ENCODE measurements at places on chromosomes 2 and 18. TPM values are rescaled to one million over a fixed set of nuclear protein-coding genes. Genes with fewer than 3 reads are reported as not detected.

DNA sequence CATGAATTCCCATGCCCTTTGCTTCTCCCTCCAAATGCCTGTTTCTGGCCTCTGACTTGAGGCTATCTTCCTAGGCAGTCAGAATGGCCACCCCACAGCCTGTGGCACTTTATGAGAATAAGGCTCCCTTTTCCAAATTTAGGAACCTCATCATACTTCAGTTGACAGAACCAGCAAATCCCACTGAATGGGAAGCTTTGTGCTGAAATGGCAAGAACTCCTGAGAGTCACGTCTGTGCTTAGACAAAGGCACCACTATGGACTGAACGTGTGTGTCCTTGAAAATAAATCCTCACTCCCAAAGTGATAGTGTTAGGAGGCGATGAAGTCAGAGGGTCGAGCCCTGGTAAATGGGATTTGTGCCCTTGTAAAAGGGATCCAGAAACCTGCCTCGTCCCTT, 559.9 kb upstream of the SOX11 start:
- DNase-seq = no peak

DNA sequence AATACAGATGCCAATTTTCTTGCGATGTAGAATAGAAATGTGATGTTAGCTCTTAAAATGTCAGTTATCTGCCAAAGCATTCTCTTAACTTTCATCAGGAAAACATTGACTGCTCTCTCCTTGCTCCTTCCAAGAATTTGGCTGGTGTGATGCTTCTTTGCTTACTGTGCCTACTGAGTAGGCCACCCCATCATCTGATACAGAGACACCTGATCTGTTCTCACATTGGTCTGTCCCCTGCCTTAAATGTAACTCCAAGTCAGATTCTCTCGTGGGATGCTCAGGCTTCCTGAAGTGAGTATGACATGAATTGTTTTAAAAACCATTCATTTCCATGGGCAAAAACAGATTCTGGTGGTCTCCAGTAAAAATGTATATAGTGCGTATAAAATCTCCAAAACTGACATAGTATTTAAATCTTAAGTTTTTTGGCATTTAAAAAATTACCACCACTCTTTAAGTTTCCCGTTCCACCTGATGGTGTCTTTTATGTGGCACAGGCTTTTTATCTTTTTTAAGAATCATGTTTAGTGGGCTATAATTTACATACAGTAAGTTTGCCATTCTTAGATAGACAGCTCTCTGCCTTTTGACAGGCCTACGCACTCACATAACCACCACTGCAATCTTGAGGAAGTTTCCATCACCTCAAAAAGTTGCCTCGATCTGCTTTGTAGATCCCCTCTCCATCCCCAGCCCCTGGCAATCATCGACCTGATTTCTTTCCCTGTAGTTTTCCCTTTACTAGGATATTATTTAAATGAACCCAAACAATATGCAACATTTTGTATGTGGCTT, 36.6 kb downstream of the UBE2F start:
- no peak for DNase-seq

GRCh38 chr2:191831410-191831994, 15.4 kb downstream of the CAVIN2 start:
- DNase-seq = no peak

- DNase-seq = no peak
These were observed 256.5 kb downstream of the CYP26B1 start for GRCh38 chr2:71891155-71891554.

- DNase-seq = no peak
These were observed 413.8 kb downstream of the RAD51AP2 start for GRCh38 chr2:17104454-17104853.

- no peak for DNase-seq
These were observed 38.1 kb downstream of the SLC39A10 start for GRCh38 chr2:195695002-195695631.

DNA sequence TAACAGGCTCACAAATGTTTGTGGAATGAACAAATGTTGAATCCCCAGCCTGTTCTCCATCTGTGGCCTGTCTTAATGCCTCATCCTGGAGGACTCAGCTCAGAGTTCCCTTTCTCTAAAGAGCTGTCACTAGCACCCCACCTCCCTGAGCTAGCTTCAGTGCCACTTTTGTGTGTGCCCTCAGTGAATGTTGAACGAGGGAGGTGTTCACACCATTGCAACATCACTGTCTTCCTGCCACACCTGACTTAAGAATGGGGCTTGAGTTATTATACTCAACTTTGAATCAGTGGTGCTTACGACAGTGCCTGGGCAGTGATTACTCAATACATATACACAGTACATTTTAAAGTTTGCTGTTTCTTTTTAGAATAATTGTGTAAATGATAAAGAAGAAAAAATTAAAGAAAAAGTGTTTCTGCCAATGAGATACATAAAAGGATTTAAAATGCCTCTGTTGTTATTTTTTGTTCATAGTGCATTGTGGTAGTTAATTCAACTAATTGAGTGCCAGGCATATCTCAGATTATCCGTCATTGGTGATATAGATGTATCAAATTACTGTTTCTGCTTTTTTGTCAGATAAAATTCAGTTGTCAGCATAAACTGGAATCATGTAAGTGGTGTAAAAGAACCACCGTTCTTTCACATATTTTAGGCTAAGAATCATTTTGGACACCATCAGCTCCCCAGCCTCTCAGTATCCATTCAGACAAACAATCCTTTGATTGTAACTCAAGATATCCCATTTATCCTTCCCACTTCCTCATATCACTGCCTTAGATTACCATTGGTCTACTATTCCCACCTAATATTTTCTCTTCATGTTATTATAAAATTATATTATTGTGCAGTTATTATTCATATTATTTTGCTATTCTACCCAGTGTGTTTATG, 304.7 kb downstream of the PTPRM start:
- DNase-seq = no peak

GPBAR1 gene
- polyA plus RNA-seq = 1.8 TPM

DNA sequence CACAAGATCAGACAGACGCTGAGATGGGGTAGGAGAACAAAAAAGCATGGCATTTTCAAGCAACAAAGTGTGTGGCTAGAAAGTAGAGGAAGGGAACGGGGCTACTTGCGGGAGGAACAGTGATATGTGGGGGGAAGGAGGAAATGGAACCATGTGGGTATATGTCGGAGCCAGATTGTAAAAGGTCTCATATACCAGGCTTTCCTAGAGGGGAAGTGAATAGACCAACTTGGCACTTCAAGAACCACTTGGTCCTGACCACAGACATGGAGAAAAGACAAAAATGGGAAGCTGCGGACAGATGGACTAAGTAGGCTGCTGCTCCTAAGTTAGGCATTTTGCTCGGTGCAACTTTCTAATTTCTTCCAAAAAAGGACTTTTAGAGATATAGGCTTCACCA, 196.0 kb downstream of the DCC start:
- no peak for DNase-seq

- no peak for DNase-seq
These were observed 958.0 kb downstream of the EPHA4 start for GRCh38 chr2:220614064-220614463.

DNA sequence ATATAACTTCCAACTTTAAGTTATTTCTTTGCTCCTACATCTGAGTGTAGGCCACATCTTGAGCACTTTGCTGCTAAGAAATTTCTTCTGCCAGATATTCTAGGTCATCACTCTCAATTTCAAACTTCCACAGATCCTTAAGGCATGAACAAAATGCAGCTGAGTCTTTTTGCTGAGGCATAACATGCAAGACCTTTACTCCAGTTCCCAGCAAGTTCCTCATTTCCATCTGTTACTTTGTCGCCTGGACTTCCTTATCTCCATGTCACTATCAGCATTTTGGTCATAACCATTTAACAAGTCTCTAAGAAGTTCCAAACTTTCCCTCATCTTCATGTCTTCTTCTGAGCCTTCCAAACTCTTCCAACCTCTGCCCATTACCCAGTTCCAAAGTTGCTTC, 1077.3 kb upstream of the TMEFF2 start:
- no peak for DNase-seq

GRCh38 chr2:47259829-47260228, 104.7 kb upstream of the STPG4 start:
- DNase-seq = no peak

- DNase-seq = no peak
These were observed 517.2 kb downstream of the SUCLG1 start for GRCh38 chr2:83941886-83942285.

DNA sequence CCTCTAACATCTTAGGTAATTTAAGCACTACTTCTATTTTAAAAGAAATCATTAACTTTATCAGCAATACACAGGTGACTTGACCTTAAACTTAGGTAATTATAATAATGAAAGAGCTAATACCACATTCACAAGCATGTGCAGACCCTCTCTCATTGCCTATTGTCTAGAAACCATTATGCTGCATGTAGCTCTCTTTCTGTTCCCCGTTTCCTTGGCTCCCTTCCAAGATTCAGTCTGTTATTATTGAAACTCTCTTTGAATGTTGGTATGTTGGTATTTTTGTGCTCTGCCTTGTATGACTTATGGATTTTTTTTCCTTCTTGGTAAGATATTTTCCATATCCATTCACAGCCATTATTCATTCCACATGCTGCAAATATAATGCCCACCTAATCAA, 201.2 kb downstream of the CDCA7 start:
- DNase-seq = peak; percentile 24

DNA sequence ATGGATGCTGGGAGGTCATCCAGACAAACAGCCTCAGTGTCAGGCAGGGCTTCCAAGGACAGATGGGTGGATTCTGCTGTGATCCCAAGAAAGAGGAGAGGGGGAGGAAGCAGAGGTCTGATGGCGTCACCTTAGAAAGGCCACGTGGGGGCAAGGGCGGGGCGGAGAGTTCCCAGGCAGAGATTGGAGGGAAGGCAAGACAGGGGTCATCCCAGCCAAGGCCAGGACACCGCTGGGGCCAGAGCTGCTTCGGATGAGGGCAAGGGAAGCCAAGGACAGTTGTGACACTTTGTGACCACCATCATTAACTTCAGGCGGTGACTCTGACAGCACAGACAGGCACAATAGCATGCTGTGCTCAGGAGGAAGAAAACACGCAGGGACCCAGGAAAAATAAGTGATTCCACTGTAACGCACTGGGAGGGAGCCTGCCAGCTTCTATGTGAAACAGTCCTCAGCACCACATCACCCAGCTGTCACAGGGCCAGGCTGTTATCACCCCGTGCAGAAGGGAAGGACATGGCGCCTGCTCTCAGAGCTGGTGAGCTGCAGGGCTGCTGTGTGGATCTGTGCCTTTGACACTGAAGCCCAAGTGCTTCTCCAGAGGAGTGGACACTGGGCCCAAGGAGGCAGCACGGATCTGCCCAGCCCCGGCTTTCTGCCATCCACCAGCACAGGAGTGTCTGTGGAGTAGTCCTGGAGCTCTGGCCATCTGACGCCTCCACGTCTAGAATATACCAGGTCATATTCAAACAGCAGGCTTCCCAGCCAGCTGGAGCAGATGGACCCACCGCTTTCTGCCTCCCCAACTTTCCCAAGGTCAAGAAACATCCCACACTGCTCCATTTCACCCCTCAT, 204.1 kb downstream of the NDUFA10 start:
- DNase-seq = no peak

MATN3 gene
- polyA plus RNA-seq = 3.4 TPM

GRCh38 chr18:28204154-28204553, 27.2 kb upstream of the CDH2 start:
- DNase-seq = no peak

- DNase-seq = no peak
These were observed 46.7 kb downstream of the DAPL1 start for GRCh38 chr2:158841850-158842249.

DNA sequence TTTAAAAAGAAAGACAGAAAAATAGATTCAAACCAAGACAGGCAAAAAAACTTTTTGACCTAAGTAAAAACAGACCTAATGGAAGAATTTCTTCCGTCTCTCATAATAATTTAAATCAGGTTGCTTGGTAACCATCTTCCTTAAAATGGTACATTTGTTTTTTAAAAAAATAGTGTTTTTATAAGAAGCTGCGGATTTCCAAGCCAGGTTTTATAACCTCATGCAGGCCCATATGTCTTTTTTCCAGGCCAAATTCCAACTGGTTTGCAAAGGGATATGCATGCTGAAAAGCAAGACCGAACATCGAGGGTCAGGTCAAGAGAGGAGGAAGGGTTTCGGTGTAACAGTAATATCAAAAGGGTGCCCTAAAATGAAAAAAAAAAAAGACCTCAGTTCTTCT, 172.9 kb downstream of the MAIP1 start:
- no peak for DNase-seq

GRCh38 chr2:153222231-153223165, 256.1 kb downstream of the RPRM start:
- no peak for DNase-seq

DNA sequence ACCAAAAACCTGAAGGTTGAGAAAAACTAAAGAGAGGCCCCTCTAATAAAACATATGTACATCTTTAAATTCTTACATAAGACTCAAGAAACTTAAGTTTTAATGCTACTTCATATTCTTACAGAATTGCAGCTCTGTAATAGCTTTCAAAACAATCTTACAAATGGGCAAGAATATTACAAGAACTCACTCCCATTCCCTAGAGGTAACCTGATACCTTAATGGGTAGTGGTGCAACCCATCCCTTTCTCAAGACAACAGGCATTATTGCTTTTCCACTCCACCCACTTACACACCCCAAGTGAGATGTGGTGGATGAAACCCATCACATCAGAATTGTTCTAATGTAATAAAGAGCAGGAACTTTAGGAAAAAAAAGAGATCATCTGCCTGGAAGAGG, 103.7 kb downstream of the RBMS1 start:
- no peak for DNase-seq

- DNase-seq = no peak
These were observed 161.4 kb downstream of the TRABD2A start for GRCh38 chr2:84719434-84719833.

AOX1 gene
- 2.2 TPM for polyA plus RNA-seq

- no peak for DNase-seq
These were observed 51.1 kb downstream of the NABP1 start for GRCh38 chr2:191728750-191729624.

GRCh38 chr2:157433394-157433793, 10.5 kb downstream of the CYTIP start:
- no peak for DNase-seq

GRCh38 chr2:111205774-111206173, 85.1 kb downstream of the BCL2L11 start:
- DNase-seq = no peak

DNA sequence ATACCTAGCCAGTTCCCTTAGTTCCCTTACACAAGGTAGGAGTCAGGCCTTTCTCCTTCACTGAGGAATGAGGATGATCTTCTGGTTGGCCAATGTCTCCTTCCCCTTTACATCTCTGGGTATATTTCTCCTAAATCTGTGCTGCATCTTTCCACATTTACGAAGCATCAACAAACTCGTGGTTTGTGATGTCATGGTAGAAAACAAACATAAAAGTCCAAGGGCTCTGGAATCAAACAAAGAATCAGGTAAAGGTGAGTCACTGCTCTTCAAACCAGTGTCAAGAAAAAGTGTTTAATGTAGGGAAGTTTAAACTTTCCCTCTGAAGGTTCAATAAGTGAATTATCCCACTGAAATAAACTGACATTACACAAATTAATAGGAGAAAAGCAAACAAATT, 122.9 kb downstream of the METTL8 start:
- DNase-seq = no peak

DNA sequence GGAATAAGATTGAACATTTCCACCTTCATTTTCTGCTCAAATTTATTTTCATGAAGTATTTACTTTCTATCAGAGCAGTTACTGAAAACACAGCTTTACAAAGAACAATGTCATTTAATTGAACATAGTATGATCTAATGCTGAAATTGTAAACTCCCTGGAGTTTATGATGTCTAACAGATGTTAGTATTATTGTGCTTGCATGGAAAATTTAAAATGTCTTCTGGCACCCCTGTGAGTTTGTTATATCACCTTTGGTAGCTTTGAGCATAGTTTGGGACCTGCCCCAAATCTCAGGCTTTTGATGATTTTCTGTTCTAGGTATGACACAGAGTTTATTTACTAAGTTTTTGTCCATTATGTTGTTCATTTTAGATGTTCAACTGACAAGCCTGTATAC, 28.1 kb downstream of the FAM171B start:
- no peak for DNase-seq
